ENCODE measurements at places on chromosomes 16 and 17.

DNA sequence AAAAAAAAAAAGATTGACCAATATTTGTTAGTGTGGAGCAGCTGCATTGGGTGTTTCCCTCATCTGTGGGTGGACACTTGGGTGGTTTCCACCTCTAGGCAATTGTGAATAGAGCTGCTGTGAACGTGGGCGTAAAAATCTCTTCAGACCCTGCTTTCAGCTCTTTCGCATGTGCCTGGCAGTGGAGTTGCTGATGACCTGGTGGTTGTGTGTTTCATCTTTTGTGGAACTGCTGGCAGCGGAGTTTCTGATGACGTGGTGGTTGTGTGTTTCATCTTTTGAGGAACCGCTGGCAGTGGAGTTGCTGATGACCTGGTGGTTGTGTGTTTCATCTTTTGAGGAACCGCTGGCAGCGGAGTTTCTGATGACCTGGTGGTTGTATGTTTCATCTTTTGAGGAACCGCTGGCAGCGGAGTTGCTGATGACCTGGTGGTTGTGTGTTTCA is 21.4 kb downstream of the ZC3H18 start:
- no peak for DNase-seq

DNA sequence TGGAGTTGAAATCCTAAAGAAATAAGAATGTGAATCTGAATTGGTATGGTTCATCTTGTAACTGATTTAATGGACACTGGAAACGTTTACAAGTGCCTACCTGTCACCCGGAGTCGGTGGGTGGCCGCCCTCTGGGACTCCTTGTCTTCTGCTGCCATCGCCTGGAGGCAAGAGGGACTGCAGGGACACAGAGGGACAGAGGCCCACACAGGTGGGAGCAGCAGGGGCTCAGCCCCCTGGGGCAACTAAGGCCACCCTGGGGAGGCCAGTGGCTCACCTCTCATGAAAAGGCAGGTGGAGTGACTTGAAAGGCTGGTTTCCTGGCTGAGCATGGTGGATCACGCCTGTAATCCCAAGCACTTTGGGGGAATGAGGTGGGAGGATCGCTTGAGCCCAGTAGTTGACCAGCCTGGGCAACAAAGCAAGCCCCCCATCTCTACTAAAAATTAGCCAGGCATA is 23.2 kb downstream of the TMEM92 start:
- no peak for DNase-seq

DNA sequence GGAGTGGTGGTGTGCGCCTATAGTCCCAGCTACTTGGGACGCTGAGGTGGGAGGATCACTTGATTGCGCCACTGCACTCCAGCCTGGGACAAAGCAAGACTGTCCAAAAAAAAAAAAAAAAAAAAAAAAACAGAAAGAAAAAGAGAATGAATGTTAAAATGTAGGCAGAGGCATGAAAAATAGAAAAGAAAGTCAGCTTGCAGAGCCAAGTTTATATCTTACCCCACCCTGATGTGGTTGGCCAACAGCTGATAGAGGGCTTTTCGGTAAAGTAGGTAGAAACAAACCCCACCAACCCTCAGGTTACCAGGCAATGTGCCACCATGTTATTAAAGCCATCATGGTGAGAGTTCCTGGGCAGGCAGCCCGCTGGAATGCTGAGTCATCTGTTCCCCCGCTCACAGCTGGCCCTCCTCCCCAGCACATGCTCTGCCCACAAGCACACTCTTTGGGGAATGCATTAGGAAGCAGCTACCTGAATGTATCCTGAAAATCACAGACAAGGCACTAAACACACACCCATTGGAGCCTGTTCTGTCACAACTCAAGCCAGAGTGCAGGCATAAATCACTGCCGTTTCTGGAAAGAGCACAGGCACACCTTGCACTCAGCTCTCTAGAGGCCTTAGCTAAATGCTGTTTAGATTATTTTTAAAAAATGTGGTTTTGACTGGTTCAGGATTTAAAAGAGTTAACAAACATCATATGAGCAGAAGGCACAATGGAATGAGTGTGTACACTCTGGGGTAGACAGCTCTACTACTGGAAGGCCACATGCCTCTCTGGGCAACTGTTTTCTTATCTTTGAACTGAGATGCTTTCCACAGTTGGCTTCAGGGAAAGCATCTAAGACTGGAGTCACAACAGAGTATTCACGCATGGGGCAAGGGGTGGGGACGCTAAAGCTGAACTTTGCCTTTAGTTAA is 128.5 kb downstream of the PARN start:
- DNase-seq: peak; percentile 90

- no peak for DNase-seq
Observed at GRCh38 chr17:12731839-12732238, 57.5 kb upstream of the ARHGAP44 start.

- DNase-seq: no peak
Observed at GRCh38 chr17:9009096-9009495, 12.2 kb upstream of the NTN1 start.

- DNase-seq: peak; percentile 42
Observed at GRCh38 chr16:87000001-87000400, 317.2 kb downstream of the C16orf95 start.

DNA sequence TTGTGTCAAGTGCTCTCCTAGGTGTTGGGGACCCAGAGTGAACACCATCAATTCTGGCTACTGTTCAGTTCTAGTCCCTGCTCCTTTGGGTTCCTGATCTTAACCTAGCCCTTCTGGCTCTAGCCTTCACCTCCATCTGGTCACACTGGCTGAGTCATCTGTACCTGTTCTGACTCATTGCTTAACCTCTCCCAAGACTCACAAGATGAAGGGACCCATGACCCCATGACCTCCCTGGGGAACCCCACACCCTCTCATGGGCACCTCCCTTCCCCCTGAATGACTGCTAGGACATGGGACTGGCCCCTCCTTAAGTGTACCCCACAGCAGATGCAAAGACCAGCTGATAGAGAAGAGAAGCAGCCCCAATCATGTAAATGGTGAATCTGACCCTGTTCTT is 345.8 kb upstream of the CDH5 start:
- DNase-seq: peak; percentile 52

DNA sequence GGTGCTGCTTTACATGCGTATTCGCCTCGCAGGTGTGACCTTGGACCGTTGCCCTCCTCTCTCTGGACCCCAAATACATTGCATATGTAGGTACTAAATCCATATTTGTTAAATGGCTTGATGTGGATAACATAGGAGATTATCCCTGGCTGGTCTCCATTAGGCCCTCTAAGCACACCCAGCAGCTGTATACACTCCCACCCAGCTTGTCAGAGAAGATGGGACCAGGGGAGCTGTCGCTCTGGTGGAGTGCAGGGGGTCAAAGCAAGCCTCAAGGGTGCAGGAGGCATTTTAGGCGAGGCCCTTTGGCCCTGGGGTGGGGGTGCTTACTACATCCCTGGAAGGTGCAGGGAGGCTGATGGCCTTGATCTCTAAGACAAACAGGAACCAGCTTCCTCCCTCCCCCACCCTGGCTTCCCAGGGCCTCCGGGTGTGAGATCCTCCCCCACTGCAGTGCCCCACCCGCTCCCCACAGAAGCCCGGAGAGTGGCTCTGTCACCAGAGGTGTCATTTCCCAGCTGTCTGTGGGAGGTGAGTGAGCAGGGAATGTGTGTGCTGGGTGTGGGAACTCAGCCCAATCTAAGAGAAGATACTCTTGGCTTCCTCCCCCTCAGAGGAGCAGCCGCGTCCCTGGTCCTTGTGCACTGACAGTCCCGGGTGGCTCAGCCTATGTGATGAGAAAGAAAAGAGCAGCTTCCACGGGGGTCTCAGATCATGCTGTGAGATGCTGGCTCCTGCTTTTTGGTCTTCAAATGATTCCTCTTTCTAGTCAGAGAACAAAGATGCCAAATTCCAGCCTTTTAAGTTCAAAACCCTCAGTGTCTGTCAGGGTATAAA is 1.4 kb upstream of the VAMP2 start:
- DNase-seq: no peak

- DNase-seq: no peak
Observed at GRCh38 chr17:78020717-78021108, 62.2 kb downstream of the TNRC6C start.

- no peak for DNase-seq
Observed at GRCh38 chr16:61763991-61764390, 272.2 kb downstream of the CDH8 start.

DNA sequence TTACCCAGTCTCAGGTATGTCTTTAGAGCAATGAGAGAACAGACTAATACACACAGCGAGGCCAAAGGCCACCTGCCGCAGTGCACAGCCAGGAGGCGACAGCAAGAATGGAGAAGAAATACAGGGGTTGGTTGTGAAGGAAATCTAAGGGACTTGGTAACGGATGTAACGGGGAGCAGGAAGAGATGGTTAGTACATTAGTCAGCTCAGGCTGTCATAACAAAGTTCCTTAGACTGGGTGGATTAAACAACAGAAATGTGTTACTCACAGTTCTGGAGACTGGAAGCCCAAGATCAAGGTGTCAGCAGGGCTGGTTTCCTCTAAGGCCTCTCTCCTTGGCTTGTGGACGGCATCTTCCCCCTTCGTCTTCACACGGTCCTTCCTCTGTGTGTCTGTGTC is 47.1 kb downstream of the TVP23C start:
- peak; percentile 51 for DNase-seq
